Endodermal cell (in vitro differentiated cells): ENCODE measurements at places on chromosomes 3 and 15. TPM values are rescaled to one million over a fixed set of nuclear protein-coding genes. Genes with fewer than 3 reads are reported as not detected.

PCCB gene
- 65.1 to 67.4 TPM (median 66.4 TPM) in 3 replicates for total RNA-seq

KCNMB3 gene
- total RNA-seq = 2.0 and 2.6 TPM in 2 replicates

HRH1 gene
- total RNA-seq = 0.52 TPM in 1 of 3 replicates, not detected in the others

COL6A5 gene
- 0.04 to 0.07 TPM in 2 of 3 replicates, not detected in the other for total RNA-seq

DNA sequence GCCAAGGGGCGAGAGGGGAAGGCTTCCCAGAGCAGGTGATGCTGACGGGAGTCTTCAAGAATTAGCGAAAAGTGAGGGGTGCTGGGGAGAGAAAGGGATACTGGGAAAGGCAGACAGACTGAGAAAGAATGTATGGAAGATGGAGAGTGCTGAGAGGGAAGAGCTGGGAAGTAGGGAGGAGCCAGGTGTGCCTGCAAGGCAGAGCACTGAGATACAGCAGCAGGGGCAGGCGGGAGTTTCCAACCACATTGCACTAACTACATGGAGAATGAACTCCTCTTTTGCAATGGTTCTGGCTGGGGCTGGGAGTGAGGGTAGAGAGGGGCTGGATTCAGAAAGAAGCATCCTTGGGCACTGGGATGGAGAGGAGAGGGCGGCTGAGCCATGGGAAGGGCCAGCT is 16.0 kb upstream of the CRABP1 start:
- DNase-seq = no peak

DNA sequence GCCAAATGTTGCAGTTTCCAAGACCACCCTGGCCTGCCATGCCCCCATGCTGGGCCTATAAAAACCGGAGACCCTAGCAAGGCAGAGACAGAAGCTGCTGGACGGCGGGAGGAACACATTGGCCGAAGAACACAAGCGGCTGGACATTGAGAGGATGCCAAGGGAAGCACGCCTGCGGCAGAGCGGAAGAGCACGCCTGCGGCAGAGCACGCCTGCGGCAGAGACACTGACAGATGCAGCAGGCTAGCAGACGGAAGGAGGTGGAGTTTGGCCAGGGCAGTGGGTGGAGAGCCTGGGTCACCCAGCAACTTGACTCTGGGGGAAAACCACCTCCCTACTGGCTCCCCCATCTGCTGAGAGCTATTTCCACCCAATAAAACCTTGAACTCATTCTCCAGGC is 322.3 kb upstream of the TBL1XR1 start:
- no peak for DNase-seq

DNA sequence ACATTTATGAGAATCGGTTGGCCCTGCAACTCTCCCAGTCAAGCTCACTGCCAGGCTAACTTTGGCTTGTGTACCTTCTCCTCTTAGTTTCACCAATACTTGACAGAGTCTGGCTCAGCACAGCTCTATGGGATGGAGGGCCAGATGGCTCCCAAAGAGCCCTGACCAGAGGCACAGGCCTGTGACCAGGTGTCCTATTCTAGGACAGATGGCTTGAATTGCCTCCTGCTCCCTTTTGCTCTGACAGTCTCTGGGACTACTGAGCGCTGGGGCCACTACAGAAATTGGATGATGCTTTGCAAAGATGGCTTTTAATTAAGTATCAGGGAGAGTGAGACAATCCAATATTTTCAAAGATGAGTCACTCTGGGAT is 10.3 kb upstream of the ARID3B start:
- DNase-seq = peak; percentile 63
